Heart right ventricle (tissue), 16 donors: ENCODE measurements at places on chromosomes 11 and 22. TPM values are rescaled to one million over a fixed set of nuclear protein-coding genes. Genes with fewer than 3 reads are reported as not detected.

DNA sequence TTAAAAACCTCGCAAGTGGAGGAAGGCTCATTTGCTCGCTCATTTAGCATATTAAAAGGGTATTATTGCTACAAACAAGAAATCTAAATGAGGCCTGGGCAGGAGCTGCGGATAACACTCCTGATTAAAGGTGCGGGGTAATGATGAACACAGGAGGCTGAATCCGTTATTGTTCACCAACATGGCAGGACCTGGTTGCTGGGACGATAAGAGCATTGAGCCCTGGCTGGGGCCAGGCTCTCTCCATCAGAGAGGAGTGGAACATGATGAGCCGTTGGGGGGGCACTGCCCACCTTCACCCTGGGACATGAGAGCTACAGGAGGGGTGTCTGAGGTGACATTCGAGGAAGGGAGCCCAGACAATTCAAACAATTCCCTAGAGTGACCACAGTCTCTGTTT is 211.7 kb downstream of the NXPE2 start:
- H3K27ac ChIP-seq: peak overlapping the region; percentile 50
- no peak overlapping the region for H3K4me3 ChIP-seq
- no peak for DNase-seq
- no peaks in the 10 kb centered on the region for H3K36me3 ChIP-seq
- H3K27me3 ChIP-seq: no peaks in the 10 kb centered on the region

DNA sequence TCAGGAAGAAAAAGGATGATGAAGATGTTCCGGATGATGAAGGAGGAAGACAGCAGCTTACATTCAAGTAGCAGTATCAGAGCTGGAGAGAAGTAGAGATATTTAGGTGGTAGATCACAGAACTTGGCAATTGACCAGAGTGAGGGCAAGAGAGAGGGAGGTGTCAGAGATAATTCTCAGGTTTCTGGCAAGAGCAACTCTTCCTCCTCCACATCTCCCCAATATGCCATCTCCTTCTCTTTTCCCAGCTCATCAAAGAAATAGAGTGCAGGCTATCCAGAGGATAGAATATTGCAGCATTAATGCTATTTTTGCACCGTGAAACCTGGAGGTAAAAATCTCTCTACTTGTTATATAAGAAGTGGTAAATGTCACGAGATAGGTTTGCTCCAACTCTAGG is 64.9 kb upstream of the OPCML start:
- no peak for DNase-seq
- no peaks in the 10 kb centered on the region for H3K36me3 ChIP-seq
- H3K27me3 ChIP-seq: peaks cover 8% of the 10 kb centered on the region
- H3K4me1 ChIP-seq: no peaks in the 10 kb centered on the region

GRCh38 chr22:28064920-28065319 is 145.9 kb upstream of the PITPNB start:
- DNase-seq: no peak
- no peak overlapping the region for H3K27ac ChIP-seq
- no peaks in the 10 kb centered on the region for H3K27me3 ChIP-seq
- no peak overlapping the region for H3K4me3 ChIP-seq
- no peaks in the 10 kb centered on the region for H3K36me3 ChIP-seq

GRCh38 chr11:128608746-128609407 is 21.5 kb upstream of the ETS1 start:
- H3K36me3 ChIP-seq: no peaks in the 10 kb centered on the region
- H3K27ac ChIP-seq: peak overlapping the region; percentile 16
- no peak overlapping the region for H3K4me3 ChIP-seq
- no peak for DNase-seq

DNA sequence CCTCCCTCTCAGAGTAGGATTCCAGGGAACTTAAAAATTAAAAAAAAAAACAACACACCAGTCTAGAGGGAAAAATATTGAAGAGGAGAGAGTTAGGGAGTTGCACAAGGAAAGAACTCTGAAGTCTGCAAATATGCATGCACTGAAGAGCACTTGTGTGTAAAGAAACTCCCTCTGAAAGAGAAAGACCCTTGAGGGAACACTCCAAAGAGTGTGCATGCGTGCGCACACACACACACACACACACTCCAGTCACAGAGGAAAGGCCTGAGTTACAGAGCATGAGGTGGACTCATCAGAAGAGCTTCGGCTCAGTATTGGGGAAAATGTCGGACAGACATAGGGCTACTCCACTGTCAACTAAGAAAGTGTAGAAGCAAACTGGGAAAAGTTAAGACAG is 30.1 kb downstream of the GGTLC2 start:
- no peaks in the 10 kb centered on the region for H3K4me1 ChIP-seq
- DNase-seq: no peak
- H3K27ac ChIP-seq: no peak overlapping the region
- H3K27me3 ChIP-seq: no peaks in the 10 kb centered on the region
- H3K36me3 ChIP-seq: no peaks in the 10 kb centered on the region

DNA sequence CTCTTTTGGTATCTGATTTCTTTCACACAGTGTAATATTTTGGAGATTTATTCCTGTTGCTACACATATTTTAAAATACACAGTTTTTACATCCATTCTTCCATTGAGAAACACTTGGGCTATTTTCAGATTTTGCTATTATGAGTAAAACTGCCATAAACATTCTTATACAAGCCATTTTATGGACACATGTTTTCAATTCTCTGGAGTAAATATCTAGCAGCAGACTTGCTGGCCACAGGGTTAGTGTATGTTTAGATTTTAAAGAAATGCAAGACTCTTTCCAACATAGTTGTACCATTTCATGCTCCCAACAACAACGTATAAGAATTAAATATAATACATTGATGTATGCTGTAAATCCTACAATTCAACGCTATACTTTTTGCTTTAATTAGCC is 360.8 kb upstream of the PITPNB start:
- peaks cover 25% of the 10 kb centered on the region for H3K4me1 ChIP-seq
- no peak for DNase-seq
- H3K4me3 ChIP-seq: no peak overlapping the region
- no peaks in the 10 kb centered on the region for H3K36me3 ChIP-seq
- no peak overlapping the region for H3K27ac ChIP-seq

GRCh38 chr11:134801570-134801969 is 389.5 kb upstream of the B3GAT1 start:
- no peaks in the 10 kb centered on the region for H3K4me1 ChIP-seq
- no peaks in the 10 kb centered on the region for H3K36me3 ChIP-seq
- no peak overlapping the region for H3K27ac ChIP-seq
- peaks cover 62% of the 10 kb centered on the region for H3K27me3 ChIP-seq
- no peak overlapping the region for H3K4me3 ChIP-seq

DNA sequence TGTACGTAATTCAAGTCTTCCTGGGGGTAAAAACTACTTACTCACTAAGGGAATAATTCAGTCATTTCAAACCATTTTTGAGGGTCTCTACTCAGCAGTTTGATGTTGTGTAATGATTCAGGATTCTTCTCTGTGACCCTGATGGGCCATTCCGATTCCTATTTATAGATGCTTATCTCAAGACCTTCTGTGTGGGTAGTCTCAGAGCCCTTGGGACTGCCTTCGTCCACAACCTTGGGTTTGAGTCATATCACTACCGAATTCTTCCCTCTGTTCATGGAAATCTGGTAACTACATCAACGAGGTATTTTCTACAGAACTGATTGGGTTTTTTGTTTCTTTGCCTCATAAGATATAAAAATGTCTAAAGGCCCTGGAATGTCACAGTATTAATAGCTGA is 14.3 kb upstream of the CBX6 start:
- no peaks in the 10 kb centered on the region for H3K36me3 ChIP-seq
- no peak for DNase-seq

DNA sequence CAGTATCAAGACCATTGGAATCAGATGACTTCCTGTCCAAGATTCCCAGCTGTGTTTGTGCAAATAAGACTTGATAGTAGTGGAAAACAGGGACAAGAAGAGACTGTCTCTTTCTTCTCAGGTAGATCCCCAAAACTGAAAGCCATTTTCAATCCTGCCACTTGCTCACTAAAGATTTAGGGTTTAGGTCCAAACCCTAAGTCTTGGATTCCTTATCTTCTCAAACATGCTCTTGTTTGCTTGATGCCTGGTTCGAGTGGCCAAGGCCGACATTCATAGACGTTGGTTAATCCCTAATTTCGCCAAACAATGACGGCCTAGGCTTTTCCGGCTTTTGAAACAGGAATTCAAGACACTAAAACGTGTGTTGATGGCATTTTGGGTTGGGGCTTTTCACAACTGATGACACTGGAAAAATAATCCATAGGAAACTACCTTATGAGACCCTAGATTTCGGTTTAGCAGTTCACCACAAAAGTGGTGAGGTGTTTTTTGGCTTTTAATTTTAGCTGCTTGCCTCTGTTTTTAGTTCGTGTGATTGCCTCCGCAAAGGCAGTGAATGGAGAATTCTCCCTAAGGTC is 1.0 kb upstream of the GTPBP1 start:
- no peaks in the 10 kb centered on the region for H3K27me3 ChIP-seq
- no peak for DNase-seq
- peak overlapping the region; percentile 8 for H3K4me3 ChIP-seq
- peaks cover 7% of the 10 kb centered on the region for H3K36me3 ChIP-seq
- H3K4me1 ChIP-seq: peaks cover 40% of the 10 kb centered on the region

DNA sequence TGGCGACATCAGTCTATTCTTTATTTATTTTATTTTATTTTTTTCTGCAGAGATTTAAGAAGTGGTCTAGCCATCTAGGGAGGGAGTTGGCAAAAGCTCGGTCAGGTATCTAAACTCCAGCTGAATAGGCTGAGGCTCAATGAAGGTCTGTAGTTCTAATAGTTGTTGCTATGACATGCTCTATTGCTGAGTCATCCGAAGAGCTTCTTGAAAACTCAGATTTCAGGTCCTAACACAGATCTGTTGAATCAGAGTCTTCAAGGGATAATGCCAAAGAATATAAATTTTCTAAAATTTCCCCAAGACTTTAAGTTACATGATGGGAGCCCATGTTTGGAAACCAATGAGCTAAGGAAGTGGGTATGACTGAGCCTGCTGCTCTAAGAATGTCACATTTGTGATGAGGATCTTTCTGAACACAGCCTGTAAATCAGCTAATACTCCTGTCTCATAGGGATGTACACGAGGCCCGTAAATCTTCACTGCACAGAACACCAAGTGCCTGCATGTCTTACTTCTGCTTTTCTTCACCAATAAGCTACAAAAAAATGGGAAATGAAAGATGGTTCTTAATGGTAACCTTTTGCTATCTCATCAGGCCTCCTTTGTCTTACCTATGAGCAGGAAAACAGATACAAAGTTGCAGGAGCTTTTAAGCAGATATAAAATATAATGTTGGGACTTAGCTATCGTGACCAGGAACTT is 901.4 kb upstream of the API5 start:
- H3K36me3 ChIP-seq: no peaks in the 10 kb centered on the region
- no peak overlapping the region for H3K4me3 ChIP-seq
- H3K27ac ChIP-seq: no peak overlapping the region
- no peaks in the 10 kb centered on the region for H3K27me3 ChIP-seq
- H3K4me1 ChIP-seq: no peaks in the 10 kb centered on the region

GRCh38 chr11:78041843-78042440 is 18.9 kb upstream of the KCTD14 start:
- no peaks in the 10 kb centered on the region for H3K27me3 ChIP-seq
- H3K36me3 ChIP-seq: no peaks in the 10 kb centered on the region
- no peak for DNase-seq
- H3K4me3 ChIP-seq: no peak overlapping the region
- no peak overlapping the region for H3K27ac ChIP-seq
- peaks cover 15% of the 10 kb centered on the region for H3K4me1 ChIP-seq

DNA sequence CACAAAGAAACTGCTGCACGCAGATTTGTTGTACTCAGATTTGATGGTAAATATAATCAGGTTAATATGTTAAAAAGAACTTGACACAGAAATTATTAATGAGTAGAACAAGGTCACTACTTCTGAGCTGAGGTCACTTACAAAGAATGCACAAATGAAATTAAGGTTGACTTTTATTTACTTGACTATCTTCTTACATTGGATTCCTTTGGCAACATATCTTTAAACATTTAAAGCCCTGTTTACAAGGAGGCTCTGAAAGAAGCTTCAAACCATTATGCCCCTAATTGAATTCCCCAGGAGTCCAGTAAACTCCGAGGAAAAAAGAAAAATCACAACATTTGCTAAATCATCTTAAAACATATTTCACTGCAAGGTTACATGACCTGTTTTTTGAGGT is 245.5 kb downstream of the SOX6 start:
- H3K36me3 ChIP-seq: no peaks in the 10 kb centered on the region
- peaks cover 37% of the 10 kb centered on the region for H3K4me1 ChIP-seq
- no peaks in the 10 kb centered on the region for H3K27me3 ChIP-seq
- H3K27ac ChIP-seq: peak overlapping the region; percentile 39
- no peak overlapping the region for H3K4me3 ChIP-seq

DNA sequence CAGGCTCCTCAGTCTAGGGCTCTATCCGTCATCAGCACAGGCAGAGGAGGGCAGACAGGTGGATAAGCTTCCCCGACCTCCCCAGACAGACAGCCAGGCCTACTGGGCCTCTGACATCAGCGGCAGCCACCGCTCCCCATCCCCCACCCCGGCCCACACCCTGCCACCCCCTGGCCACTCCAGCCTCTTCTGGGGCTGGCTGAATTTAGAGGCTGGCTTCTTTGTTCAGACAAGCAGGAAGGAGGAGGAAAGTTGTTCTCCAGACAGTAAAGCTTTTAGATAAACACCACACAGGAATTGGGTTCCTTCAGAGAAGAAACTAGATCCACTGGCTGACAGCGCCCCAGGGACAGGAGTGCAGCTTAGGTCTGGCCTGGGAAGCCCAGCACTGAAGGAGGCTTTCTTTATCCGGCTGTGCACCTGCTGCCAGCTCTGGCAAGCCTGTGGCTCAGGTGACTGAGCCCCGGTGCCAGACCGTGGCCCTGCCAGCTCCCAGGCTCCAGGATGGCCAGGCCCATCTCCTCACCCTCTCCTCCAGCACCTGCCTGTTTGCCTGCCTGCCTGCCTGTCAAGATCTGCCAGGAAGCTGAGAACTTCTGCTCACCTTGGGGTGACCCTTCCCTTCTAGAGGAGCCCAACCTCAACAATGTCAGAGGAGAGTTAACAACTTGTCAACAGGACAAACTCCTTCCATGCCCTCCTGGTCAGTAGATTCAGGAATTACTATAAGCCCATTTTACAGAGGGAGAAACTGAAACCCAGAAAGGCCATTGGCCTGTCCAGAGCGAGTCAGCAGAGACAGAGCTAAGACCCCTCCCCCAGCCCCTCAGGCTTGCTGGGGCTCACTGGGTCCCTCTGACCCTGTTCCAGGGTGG is 44.0 kb upstream of the KLHL35 start:
- peak overlapping the region; percentile 52 for H3K27ac ChIP-seq
- no peak for DNase-seq
- peaks cover 50% of the 10 kb centered on the region for H3K4me1 ChIP-seq
- H3K27me3 ChIP-seq: no peaks in the 10 kb centered on the region

The MAPK8IP2 gene
- 0.22 TPM for total RNA-seq

The JAM3 gene
- total RNA-seq: 46.7 TPM

The SHANK2 gene
- 0.53 TPM for total RNA-seq
